Hepatic stellate cell (primary cell): ENCODE measurements at places on chromosomes 6 and 20.

DNA sequence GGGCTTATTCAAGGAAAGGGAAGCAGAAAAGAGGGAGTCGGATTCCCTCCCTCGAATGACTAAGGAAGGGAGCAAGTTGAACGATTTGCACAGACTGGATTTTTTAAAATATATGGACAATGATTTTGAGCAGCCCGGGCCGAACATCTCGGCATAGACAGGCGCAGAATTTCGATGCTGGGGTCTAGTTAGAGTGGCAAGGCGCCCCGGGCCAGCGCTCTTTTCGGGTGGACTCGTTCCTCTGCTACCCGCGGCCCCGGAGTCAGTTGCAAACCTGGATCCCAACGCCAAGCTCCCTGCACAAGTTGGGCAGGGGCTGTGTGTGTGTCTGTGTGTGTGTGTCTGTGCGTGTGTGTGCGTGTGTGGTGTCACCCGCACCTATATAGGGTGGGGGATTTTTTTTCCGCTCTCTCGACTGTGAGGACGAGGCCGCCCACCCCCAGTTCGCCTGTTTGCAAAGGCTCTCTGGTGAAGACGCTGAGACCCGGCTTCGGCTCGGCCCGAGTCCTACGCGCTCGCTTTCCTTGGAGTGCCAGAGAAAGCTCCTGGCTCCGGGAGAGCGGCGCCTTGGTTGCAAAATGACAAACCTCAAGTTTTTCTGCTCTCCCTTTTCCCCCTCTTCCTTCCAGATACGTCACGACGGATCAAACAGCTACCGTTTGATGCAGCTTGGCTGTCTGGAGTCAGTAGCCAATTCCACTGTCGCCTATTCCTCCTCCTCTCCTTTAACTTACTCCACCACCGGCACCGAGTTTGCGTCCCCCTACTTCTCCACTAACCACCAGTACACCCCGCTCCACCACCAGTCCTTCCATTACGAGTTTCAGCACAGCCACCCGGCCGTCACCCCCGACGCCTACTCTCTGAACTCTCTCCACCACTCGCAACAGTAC is 1.4 kb downstream of the TFAP2D start:
- no peak for DNase-seq

GRCh38 chr6:20732896-20733295 is 198.6 kb downstream of the CDKAL1 start:
- DNase-seq = no peak

DNA sequence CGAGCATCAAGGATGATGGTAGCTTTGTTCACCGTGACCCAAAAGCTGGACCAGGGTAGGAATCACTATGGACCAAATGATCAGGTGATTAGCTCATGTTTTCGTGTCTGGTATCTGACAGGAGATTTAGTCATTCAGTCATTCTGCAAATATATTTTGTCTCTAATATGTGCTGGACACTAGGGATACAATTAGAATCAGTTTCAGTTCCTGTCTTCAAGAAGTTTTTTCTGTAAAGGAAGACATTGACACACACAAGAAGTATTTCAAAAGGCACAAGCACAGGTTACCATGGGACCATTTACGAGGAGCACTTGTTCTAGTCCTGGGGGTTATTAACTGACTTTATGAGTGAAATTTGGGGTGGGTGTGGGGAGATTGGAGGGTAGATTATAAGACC is 244.9 kb downstream of the HIVEP2 start:
- no peak for DNase-seq

GRCh38 chr6:34531580-34532201 is 24.4 kb downstream of the SPDEF start:
- DNase-seq = no peak
